A549 treated with Hydrocortisone at 1 μM for 4 hours (cell line): ENCODE measurements at places on chromosomes 5 and 9. TPM values are rescaled to one million over a fixed set of nuclear protein-coding genes. Genes with fewer than 3 reads are reported as not detected.

The CCDC152 gene
- not detected in 5 replicates for total RNA-seq

The ARSI gene
- total RNA-seq: 30.4 to 36.6 TPM (median 34.3 TPM) in 5 replicates

The CTNND2 gene
- total RNA-seq: not detected in 5 replicates

The PCDHA6 gene
- total RNA-seq: 0.05 to 0.08 TPM (median 0.08 TPM) in 3 of 5 replicates, not detected in the others

The ZBTB6 gene
- 4.7 to 6.2 TPM (median 5.3 TPM) in 5 replicates for total RNA-seq

The SLC25A2 gene
- total RNA-seq: not detected in 5 replicates

The TRIM14 gene
- 10.9 to 15.0 TPM (median 13.8 TPM) in 5 replicates for total RNA-seq

The CORO2A gene
- total RNA-seq: 0.99 to 2.1 TPM (median 1.6 TPM) in 5 replicates

The CCNJL gene
- 9.9 to 14.0 TPM (median 10.9 TPM) in 5 replicates for total RNA-seq

The SLCO6A1 gene
- total RNA-seq: not detected in 5 replicates

The CBY3 gene
- total RNA-seq: not detected in 5 replicates

The ADAMTS13 gene
- 0.51 to 0.73 TPM (median 0.56 TPM) in 5 replicates for total RNA-seq

The PELO gene
- total RNA-seq: 16.8 to 18.0 TPM (median 17.5 TPM) in 5 replicates

The HEMGN gene
- total RNA-seq: not detected in 5 replicates

The NUTM2F gene
- 0.03 TPM in 1 of 5 replicates, not detected in the others for total RNA-seq

The NR2F1 gene
- total RNA-seq: 4.1 to 4.9 TPM (median 4.4 TPM) in 5 replicates

The CHSY3 gene
- total RNA-seq: 0.09 to 0.12 TPM (median 0.09 TPM) in 4 of 5 replicates, not detected in the other

The STPG3 gene
- total RNA-seq: not detected in 5 replicates

The SGCD gene
- 3.3 to 5.8 TPM (median 4.5 TPM) in 5 replicates for total RNA-seq

The CXCL14 gene
- 0.13 to 0.37 TPM (median 0.15 TPM) in 5 replicates for total RNA-seq

The DEPDC1B gene
- 13.2 to 17.6 TPM (median 15.0 TPM) in 5 replicates for total RNA-seq

The PCDHGA9 gene
- 0.05 to 0.07 TPM (median 0.07 TPM) in 4 of 5 replicates, not detected in the other for total RNA-seq

The CARD9 gene
- 0.81 to 1.7 TPM (median 0.97 TPM) in 5 replicates for total RNA-seq

The TRUB2 gene
- total RNA-seq: 39.4 to 51.8 TPM (median 47.4 TPM) in 5 replicates

The SPATA31D4 gene
- total RNA-seq: not detected in 5 replicates

The GRM6 gene
- not detected in 5 replicates for total RNA-seq

The SIT1 gene
- total RNA-seq: not detected in 5 replicates

The ACTL7A gene
- total RNA-seq: not detected in 5 replicates

The TAF11L10 gene
- total RNA-seq: not detected in 5 replicates

The ZDHHC11 gene
- 14.1 to 16.5 TPM (median 16.0 TPM) in 5 replicates for total RNA-seq

The EMB gene
- total RNA-seq: 4.4 to 7.6 TPM (median 6.4 TPM) in 5 replicates

The TUSC1 gene
- total RNA-seq: 3.5 to 6.8 TPM (median 6.1 TPM) in 5 replicates

The STKLD1 gene
- 0.53 to 1.2 TPM (median 0.81 TPM) in 5 replicates for total RNA-seq

The SUSD3 gene
- total RNA-seq: 0.31 to 1.0 TPM (median 1.0 TPM) in 5 replicates

The ABO gene
- total RNA-seq: not detected in 5 replicates

The IL13 gene
- total RNA-seq: 0.08 TPM in 1 of 5 replicates, not detected in the others

The GFI1B gene
- 0.07 to 0.20 TPM (median 0.10 TPM) in 5 replicates for total RNA-seq

The LRRTM2 gene
- not detected in 5 replicates for total RNA-seq

The ZNF79 gene
- total RNA-seq: 4.9 to 7.5 TPM (median 6.1 TPM) in 5 replicates

The CCL21 gene
- not detected in 5 replicates for total RNA-seq

The KIAA0825 gene
- 0.39 to 0.55 TPM (median 0.46 TPM) in 5 replicates for total RNA-seq

The NSG2 gene
- total RNA-seq: 0.05 TPM in 1 of 5 replicates, not detected in the others

The PCDHB7 gene
- total RNA-seq: not detected in 5 replicates

The ADAMTS6 gene
- 0.05 to 0.10 TPM (median 0.06 TPM) in 3 of 5 replicates, not detected in the others for total RNA-seq

The GDNF gene
- 0.02 to 0.07 TPM (median 0.04 TPM) in 4 of 5 replicates, not detected in the other for total RNA-seq

The GNA14 gene
- total RNA-seq: 0.03 to 0.14 TPM in 2 of 5 replicates, not detected in the others

The NR5A1 gene
- 0.05 to 0.10 TPM (median 0.07 TPM) in 4 of 5 replicates, not detected in the other for total RNA-seq

The DIPK1B gene
- 6.4 to 9.1 TPM (median 8.0 TPM) in 5 replicates for total RNA-seq

The FAM221B gene
- not detected in 5 replicates for total RNA-seq
